ENCODE measurements at places on chromosomes 3 and 15.

DNA sequence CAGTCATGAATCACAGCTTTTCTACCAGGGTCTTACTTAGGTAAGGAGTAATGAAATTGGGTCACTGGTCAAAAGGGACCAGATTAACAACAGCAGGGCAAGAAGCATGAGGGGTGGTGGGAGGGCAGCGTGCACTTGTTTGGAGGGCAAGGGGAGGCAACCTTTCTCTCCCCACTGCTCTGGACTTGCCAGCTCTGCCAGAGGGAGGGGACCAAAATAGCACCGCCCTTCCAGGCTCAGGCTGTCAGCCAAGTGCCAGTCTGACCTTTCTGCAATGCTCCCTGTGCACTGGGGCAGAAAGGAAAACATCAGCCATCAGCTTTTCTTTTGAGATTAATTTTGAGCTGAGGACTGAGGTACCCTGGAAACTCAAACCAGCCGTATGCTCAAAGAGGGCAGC, 4.5 kb upstream of the ULK3 start:
- DNase-seq: no peak

- no peak for DNase-seq
These were observed 121.1 kb downstream of the PDCD6IP start for GRCh38 chr3:33919312-33920120.

DNA sequence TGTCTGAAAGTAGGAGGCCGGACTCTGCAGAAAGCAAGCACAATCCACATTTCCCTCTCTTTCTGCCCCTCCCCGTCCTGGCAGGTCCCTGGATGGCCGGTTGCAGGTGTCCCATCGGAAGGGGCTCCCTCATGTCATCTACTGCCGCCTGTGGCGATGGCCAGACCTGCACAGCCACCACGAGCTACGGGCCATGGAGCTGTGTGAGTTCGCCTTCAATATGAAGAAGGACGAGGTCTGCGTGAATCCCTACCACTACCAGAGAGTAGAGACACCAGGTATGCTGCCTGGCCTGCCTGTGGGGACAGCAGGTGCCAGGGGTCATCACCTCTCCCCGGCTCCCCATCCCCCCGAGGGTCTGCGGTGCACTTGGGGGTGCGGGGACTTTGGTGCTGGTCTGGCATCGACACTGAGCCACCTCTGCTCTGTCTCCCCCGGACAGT, 89.6 kb downstream of the AAGAB start:
- no peak for DNase-seq

- no peak for DNase-seq
These were observed 56.3 kb upstream of the TMCO5A start for GRCh38 chr15:37877851-37878741.

- no peak for DNase-seq
These were observed 335.8 kb upstream of the THRB start for GRCh38 chr3:24830230-24831152.

DNA sequence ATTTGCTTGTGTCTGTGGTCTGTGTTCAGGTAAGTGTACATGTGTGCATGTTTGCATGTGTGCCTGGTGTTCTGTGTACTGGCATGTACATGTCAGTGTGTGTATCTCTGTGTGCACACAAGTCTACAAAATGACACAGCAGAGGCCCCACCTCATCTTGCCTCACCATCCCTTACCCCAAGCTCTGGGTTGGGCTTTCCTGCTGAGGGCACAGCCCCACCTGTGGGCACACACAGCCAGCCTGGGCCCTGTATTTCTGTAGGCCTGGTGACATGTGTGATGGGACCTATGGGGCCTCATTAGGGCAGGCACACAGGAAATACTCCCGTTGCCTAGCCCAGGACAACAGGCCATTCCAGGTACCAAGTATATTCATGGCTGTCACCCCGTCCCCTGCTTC, 13.5 kb downstream of the VIPR1 start:
- DNase-seq: no peak

DNA sequence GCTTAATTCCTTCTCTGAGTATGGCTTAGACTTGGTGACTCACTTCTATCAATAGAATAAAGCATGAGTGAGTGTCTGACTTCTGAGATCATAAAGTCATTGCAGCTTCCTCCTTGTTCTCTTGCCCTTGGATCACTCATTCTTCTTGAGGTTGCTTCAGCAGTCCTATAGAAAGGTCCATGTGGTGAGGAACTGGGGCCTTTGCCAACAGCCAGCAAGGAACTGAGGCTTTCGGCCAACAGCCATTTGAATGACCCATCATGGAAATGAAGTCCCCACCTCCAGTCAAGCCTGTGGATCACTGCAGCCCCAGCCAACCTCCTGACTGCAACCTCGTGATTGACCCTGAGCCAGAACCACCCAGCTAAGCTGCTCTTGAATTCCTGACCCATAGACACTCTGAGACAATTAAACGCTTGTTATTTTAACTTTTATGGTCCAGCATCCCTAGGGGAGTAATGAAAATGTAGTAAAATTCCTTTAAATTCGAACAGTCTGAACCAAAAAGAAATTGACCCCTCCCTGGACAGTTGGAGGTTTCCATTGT, 84.5 kb downstream of the WDR76 start:
- DNase-seq: no peak

GRCh38 chr15:52143873-52144272, 31.3 kb upstream of the BCL2L10 start:
- no peak for DNase-seq

DNA sequence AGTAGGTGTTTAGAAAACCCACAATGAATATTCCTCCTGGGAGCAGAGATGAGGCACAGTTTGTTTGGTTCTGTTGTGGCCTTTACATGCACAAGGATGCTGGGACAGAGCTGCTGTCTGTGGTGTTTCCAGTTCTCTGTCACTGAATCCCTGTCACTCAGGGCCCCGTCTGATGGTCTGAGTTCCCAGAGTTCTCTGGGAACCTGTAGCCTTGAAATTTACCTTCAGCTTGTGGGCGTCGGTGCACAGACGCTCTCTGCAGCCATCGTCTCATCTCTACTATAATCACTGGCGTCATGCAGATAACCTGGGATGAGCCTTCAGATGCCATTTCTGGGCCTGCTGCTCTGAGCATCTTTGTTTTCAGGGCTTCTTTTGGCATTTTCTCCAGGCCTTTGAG, 81.9 kb downstream of the LRRK1 start:
- DNase-seq: no peak

GRCh38 chr15:25678500-25678855, 184.6 kb downstream of the ATP10A start:
- no peak for DNase-seq

DNA sequence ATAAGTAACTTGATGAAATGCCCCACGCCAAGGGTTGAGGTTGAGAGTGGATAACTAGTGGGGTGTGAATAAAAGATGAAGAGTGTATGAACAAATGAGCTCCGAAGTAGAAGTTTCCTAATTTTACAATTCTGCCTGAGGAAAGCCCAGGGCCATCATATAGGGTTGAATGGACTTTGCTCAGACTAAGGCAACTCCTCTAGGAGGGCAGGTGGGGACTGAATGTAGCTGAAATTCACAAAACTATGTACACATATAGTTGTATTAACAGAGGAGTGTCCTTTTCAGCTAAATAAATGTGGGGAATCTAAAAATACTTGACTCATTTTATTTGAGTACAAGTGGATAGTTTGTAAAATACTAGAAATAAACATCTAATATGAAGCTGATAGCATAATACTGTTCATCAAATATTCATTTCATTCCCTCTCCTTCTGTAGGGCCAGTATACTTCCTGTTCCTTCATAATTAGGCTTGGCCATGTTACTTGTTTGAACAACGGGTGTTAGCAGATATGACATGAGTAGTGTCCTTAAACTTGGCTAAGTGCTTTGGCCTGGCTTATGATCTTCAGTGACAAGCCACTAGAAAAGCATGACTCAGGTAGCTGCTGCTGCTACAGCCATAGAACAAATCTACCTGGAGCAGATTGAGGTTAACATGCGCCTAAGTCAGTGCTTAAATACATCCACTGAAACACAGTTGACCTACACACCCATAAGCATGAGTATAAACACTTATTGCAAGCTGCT, 26.5 kb downstream of the PLSCR1 start:
- DNase-seq: no peak

DNA sequence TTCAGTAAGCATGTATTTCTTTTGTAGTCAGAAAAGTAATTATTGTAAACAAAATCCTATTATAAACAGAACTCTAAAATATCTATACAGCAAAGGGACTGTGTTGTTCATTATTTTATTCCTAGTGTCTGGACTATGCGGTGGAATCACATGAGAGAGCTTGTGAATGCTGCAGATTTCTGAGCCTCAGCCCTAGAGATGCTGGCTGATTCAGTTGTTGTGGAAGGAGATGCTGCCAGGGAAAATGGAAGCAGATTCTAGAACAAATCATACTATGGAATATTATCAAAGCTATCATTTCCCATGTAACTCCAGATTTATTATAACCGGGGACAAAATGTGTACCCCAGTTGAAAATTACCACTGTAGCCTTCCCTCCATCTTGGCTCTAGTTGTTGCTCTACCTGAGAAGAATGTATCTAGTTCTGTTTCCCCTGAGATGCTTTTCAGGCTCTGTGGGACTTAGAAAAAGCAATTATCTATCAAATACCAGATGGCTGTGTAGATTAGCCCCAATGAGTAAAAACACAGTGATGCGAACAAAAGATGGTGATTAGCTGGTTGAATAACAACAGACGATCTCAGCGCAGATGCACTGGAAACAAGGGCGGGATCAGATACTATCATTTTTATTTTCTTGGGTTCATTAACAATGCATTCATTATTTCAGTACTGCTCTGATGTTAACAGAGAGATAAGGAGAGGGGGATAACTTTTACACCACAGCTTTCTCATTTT, 131.3 kb downstream of the TMEM108 start:
- DNase-seq: no peak

- no peak for DNase-seq
These were observed 82.7 kb upstream of the TCF12 start for GRCh38 chr15:56835718-56836171.

DNA sequence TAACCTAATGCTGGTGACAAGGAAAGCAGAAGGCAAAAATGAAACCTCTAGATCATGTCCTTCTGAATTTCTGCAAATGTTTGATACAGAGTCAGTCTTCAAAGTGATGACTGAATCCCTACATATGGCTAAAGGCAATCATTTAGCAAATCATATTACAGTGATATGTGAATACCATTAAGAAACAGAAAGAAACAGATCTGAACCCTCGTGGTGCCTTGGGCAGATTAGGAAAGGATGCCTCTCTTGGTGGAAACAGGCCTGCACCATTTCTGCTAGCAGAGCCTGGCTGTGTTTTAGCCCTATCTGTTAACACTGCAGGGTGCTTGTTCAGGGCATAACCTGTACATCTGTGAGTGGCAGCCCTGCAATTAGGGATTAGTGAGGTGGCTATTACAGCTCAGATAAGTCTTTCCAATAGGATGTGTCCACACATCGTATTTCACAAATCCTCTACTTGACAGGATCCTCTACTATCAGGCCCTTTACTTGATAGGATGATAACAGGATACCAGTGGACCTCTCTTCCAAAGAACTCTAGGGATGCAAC, 12.1 kb downstream of the SEC22C start:
- DNase-seq: no peak

DNA sequence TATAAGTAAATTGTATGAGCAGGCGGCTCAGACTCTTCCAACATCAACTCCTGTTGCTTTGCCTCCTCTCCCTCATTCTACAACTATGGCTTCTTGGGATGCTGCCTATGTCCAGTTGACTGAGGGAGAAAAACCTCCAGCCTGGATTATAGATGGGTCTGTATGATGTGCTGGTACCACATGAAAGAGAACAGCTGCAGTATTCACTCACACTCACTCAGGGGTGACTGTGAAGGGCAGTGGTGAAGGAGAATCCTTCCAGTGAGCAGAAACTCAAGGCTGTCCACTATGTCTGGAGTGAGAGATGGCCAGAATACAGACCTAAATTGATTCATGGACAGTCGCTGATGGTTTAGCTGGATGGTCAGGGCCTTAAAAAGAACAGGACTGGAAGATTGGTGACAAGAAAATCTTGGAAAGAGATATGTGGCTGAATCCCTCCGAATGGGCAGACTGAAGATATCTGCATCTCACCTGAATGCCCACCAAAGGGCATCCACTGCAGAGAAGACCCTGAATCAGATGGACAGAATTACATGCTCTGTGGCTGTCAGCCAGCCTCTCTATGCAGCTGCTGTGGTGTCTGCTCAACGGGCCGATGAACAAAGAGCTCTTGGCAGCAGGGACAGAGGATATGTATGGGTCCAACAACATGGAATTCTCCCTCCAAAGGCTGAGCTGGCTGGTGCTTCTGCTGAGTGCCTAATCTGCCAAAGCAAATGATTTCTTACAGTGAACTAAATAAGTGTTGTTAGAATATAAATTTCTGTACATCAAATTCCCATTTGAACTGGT, 1.9 kb upstream of the BCL2L10 start:
- no peak for DNase-seq

DNA sequence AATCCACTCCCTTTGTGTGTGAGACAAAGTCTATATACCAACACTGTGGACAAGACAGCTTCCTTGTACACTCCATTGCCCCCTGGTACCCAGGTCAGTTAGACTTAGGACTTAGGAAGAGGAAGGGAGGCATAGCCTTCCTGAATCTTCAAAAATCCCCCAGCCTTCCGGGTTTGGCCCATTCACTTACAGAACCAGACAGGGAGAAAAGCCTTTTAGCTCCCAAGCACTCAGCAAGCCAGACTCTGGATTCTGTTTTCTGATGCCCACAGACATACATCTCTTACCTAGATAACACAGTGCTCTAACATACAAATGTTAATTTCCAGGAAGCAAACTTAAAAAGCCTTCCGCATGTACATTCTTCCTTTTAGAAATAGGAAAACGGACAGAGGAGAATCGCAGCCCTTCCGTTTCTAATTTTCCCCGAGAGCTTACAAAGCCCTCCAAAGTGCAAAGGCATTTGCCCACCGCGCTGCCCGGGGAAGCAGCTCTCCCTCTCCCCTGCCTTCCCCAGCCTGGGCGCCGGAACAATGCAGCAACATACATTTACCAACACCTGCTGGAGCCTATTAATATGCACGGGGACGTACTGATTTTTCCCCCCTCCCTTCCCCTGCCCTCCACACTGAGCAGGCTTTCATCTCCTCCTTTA, 442.0 kb downstream of the MAGI1 start:
- no peak for DNase-seq

DNA sequence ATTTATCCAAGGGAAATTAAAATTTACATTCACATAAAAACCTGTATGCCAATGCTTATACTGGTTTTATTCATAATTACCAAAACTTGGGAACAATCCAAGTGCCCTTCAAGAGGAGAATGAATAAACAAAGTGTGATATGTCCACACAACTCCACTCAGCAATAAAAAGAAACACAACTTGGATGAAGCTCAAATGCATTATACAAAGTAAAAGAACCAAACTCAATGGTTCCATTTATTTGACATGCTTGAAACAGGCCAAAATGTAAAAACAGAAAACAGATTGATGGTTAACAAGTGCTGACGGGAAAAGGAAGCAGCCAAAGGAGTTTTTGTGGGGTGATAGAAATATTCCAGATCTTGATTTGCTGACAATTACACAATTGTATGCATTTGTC, 23.5 kb downstream of the OCA2 start:
- no peak for DNase-seq

- DNase-seq: no peak
These were observed 198.2 kb downstream of the NECTIN3 start for GRCh38 chr3:111269777-111270176.

DNA sequence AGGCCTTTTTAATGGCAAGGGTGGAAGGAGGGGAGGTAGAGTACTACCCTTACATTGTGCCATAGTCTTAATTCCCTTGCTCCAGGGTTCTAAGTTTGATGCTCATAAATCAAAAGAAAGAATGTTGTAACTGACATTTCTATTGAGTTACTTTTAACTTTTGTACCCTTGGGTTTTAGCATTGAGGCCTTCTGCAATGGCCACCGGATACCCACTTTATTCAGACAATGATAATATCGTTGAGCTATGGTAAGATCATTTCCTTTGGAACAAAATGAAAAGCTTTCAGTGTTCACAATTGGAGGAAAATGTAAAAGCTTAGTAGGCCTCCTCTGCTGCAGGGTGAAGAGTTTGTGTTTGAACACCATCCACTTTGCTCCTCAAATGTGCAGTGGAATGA, 16.8 kb downstream of the CGNL1 start:
- no peak for DNase-seq
